ENCODE measurements at places on chromosomes 4 and X. TPM values are rescaled to one million over a fixed set of nuclear protein-coding genes. Genes with fewer than 3 reads are reported as not detected.

Gene TMEM165
- total RNA-seq, result 308 TPM

- no peak overlapping the region for H3K4me3 ChIP-seq
- no peaks in the 10 kb centered on the region for H3K36me3 ChIP-seq
- H3K27ac ChIP-seq, result no peak overlapping the region
Measured at GRCh38 chr4:102318526-102318925, 26.8 kb downstream of the SLC39A8 start.

GRCh38 chr4:42339935-42340406 is 57.3 kb upstream of the SHISA3 start:
- no peaks in the 10 kb centered on the region for H3K27me3 ChIP-seq
- no peaks in the 10 kb centered on the region for H3K4me1 ChIP-seq
- H3K4me3 ChIP-seq, result no peak overlapping the region
- no peak overlapping the region for H3K27ac ChIP-seq
- H3K36me3 ChIP-seq, result no peaks in the 10 kb centered on the region

- H3K4me3 ChIP-seq, result no peak overlapping the region
- H3K36me3 ChIP-seq, result no peaks in the 10 kb centered on the region
- no peak overlapping the region for H3K27ac ChIP-seq
- H3K4me1 ChIP-seq, result no peaks in the 10 kb centered on the region
Measured at GRCh38 chr4:86688026-86688425, 93.9 kb downstream of the PTPN13 start.

DNA sequence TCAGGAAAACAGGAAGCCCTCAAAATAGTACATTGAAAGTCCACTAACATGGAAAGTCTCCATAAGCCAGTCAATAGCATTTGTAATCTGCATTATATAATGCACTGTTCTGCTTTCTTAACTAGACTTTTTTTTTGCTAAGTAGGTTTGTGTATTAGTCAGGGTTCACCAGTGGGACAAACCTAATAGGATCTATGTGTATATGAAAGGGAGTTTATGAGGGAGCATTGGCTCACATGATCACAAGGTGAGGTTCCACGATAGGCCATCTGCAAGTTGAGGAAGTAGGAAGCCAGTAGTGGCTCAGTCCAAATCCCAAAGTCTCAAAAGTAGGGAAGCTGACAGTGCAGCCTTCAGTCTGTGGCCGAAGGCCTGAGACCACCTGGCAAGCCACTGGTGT is 116.0 kb downstream of the MXRA5 start:
- no peaks in the 10 kb centered on the region for H3K4me1 ChIP-seq
- no peak overlapping the region for H3K27ac ChIP-seq
- DNase-seq, result no peak
- H3K4me3 ChIP-seq, result no peak overlapping the region
- H3K27me3 ChIP-seq, result no peaks in the 10 kb centered on the region
- no peaks in the 10 kb centered on the region for H3K36me3 ChIP-seq

DNA sequence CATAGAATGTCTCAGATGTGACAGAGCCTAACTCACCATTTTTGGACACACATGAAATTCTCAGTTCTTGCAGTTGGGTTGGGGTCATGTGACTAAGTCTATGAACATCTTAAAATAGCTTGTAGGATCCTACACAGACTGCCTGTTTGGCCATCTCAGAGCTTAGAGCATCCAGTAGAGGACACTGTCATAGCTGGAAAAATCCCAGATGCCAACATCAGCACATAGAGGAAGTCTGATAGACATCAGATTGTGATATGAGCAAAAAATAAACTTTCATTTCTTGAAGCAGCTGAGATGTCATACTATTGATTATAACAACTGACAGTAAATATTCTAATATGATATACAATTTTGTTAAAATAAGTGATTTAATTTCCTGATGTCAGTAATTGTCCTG is 207.1 kb downstream of the TRAM1L1 start:
- H3K27ac ChIP-seq, result no peak overlapping the region
- no peaks in the 10 kb centered on the region for H3K4me1 ChIP-seq
- DNase-seq, result no peak

Gene ADAMTS3
- total RNA-seq, result 0.33 TPM

Gene ADAM29
- total RNA-seq, result not detected

- H3K27me3 ChIP-seq, result no peaks in the 10 kb centered on the region
- H3K4me3 ChIP-seq, result no peak overlapping the region
- H3K36me3 ChIP-seq, result no peaks in the 10 kb centered on the region
Measured at GRCh38 chr4:168076989-168077725, 15.2 kb upstream of the ANXA10 start.

- H3K36me3 ChIP-seq, result no peaks in the 10 kb centered on the region
- H3K27me3 ChIP-seq, result no peaks in the 10 kb centered on the region
- peaks cover 8% of the 10 kb centered on the region for H3K4me1 ChIP-seq
Measured at GRCh38 chr4:121156822-121157769, 7.0 kb downstream of the TNIP3 start.

DNA sequence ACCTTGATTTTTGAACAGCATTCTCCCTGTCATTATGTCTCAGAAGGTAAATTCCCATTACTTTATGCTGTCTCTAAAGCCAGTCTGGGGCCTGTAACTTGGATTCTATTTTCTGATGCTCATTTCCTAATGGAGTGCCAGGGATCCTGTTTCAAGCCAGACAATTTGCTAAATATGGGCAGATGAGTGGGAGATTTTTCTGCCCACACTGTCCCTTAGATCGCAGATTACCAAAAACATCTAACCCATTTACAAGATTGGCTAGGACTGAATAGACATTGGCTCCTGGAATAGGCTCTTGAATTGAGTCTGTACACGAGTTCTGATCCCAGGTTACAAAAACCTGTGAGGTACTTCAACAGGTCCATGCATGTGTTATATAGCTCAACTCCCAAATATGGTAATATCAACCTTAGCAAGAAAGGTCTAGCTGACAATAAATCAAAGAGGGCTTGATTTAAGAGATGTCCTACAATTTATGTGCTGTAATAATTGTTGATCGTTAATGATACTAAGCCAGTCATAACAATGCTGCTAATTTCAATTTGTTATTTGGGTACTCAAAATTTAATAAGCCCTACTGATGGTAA is 5.7 kb downstream of the GPC3 start:
- H3K27ac ChIP-seq, result no peak overlapping the region
- H3K36me3 ChIP-seq, result no peaks in the 10 kb centered on the region
- H3K27me3 ChIP-seq, result no peaks in the 10 kb centered on the region
- peaks cover under 1% of the 10 kb centered on the region for H3K4me1 ChIP-seq

Gene HSFX4
- total RNA-seq, result not detected

- no peak overlapping the region for H3K27ac ChIP-seq
- no peak overlapping the region for H3K4me3 ChIP-seq
- no peaks in the 10 kb centered on the region for H3K4me1 ChIP-seq
- H3K36me3 ChIP-seq, result no peaks in the 10 kb centered on the region
- DNase-seq, result no peak
Measured at GRCh38 chrX:17039826-17040225, 93.4 kb downstream of the REPS2 start.

GRCh38 chrX:15971696-15972095 is 117.1 kb upstream of the AP1S2 start:
- no peaks in the 10 kb centered on the region for H3K4me1 ChIP-seq
- no peaks in the 10 kb centered on the region for H3K36me3 ChIP-seq
- no peak overlapping the region for H3K27ac ChIP-seq
- no peak for DNase-seq

DNA sequence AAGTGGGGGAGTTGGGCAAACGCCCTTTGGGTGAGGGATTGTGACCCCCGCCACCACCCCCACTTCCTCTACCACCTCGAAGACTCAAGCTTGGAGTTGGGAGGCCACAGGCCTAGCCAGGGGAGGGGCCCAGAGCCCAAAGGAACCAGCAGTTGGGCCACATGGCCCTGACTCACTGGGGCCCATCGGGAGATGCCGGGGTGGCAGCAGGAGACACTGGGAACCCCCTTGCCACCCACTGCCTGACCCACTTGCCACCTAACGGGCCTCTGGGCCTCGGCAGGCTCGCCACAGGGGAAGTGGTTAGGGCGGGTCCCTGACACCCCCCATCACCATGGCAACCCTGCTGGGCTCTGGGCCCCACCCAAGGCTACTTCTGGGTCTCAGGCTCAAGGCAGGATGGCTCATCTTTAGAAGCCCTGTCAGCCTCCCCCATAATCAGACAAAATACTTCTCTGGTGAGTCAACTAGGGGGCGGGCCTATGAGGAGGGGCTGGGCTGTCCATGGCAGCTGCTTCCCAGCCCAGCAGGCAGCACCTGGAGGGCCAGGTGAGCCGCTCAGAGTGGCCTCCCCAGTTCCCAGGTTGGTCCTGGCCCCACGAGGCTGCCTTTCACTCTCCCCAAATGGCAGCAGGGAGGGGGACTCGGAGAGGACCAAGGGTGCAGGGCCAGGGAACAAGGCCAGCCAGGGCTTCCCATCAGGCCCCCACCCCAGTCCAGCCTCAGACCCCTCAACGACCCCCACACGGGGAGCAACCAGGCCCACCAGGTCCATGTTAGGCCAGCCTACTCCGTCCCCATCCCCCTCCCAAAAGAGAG is 5.6 kb downstream of the FLNA start:
- H3K36me3 ChIP-seq, result no peaks in the 10 kb centered on the region
- peaks cover 32% of the 10 kb centered on the region for H3K4me1 ChIP-seq
- H3K27me3 ChIP-seq, result no peaks in the 10 kb centered on the region
- peak; percentile 76 for DNase-seq
- H3K27ac ChIP-seq, result peak overlapping the region; percentile 80

GRCh38 chrX:39816871-39817731 is 280.7 kb downstream of the BCOR start:
- H3K36me3 ChIP-seq, result no peaks in the 10 kb centered on the region
- no peak for DNase-seq
- H3K27ac ChIP-seq, result no peak overlapping the region
- H3K4me1 ChIP-seq, result peaks cover 25% of the 10 kb centered on the region
- H3K4me3 ChIP-seq, result no peak overlapping the region

GRCh38 chr4:19809989-19810388 is 441.7 kb upstream of the SLIT2 start:
- H3K27me3 ChIP-seq, result no peaks in the 10 kb centered on the region
- DNase-seq, result no peak
- H3K4me1 ChIP-seq, result no peaks in the 10 kb centered on the region

All from body of pancreas (tissue), 4 donors.